ENCODE measurements at places on chromosomes 11 and 22.

DNA sequence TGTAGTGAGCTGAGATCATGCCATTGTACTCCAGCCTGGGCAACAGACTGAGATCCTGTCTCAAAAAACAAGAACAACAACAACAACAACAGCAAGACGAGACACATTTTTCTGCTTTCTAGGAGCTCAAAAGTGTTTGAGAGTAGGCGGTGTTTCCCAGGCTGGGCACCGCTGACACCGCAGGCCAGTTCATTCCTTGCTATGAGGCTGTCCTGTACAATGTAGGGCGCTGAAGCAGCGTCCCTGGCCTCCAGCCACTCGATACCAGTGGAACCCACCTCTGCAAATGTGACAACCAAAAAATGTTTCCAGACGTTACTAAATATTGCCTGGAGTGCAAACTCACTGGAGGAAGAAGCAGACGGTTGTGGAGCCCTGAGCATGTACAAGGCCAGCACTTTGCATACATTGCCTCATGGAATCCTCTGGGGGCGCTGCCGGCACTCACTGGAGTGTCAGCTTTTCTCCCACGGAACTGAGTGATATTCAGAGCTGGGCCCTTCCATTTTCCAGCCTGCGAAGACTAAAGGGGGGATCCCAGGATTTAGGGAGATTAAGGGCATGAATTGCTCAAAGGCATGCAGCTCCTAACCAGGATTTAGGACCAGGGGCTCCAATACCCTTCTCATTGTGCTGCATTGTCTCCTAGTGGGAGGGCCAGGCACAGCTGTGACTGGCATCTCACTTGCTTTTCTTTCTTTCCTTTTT is 5.8 kb upstream of the MIEF1 start:
- peak; percentile 67 for DNase-seq

GRCh38 chr11:123564221-123564620 is 90.2 kb downstream of the SCN3B start:
- DNase-seq: no peak

DNA sequence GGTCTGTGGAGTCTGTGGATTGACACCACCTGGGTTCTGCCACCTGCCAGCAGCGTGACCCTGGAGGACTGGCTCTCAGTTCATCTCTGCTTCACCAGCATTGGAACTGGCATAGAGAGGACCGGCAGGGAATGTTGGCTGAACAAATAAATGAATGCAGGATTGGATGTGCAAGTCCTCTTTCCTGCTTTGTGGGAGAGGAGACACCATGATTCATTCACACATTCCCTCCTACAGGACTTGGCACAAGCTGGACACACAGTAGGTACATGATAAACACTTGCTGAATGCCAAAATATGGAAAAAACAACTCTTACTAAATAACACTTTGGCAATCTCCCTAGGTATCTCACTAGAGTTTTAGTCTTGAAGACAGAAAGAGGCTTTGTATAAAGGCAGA is 116.6 kb upstream of the NARS2 start:
- no peak for DNase-seq

DNA sequence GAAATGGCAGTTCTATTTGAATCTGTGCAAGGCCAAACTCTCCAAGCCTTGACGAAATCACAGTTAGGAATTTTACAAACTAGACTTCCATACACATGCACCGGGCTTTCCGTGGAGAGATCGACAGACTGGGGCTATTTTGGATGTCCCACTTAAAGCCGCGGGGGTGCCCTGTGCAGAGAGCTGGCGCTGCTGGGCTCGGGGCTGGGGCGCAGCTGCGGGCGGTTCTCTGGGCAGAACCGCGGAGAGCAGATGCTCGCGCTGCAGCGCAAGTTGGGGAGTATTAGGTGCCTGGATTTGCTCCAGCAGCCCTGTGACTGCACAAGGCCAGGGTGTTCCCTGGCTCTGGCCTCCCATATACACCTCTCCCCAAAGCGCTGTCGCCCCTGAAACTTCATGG is 67.2 kb downstream of the SPATA19 start:
- no peak for DNase-seq

DNA sequence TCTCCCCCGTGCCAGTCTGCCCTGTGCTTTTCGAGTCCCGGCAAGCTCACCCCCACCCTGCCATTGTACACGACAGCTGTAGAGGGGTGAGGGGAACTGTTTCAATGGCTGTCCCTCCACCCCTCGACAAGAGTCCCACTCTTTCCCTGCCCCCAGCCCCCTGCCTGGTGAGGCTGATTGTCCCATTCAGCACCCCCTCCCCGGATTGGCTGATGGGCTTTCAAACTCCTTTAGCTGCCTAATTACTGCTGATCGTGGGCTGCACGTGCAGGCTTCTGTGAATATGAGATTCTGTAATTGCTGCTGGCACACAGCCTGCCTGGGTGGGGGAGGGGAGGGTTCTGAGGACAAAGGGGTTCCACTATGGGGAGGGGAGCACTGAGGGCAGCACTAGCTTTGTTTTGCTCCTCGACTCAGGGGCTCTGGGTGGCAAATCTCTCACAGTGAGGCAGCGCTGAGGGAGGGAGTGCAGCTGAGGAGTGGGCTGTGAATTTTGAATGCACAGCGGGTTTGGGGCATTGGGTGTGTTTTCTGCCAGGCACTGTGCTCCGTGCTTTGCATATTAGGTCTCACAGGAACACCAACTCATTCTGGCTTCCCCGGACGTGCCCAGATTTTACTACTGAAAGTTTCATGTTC is 42.6 kb upstream of the ACCSL start:
- peak; percentile 38 for DNase-seq
